ENCODE measurements at places on chromosomes 7 and 10.

- DNase-seq, result no peak
These were observed 50.6 kb upstream of the ZC3HAV1 start for GRCh38 chr7:139159900-139160675.

DNA sequence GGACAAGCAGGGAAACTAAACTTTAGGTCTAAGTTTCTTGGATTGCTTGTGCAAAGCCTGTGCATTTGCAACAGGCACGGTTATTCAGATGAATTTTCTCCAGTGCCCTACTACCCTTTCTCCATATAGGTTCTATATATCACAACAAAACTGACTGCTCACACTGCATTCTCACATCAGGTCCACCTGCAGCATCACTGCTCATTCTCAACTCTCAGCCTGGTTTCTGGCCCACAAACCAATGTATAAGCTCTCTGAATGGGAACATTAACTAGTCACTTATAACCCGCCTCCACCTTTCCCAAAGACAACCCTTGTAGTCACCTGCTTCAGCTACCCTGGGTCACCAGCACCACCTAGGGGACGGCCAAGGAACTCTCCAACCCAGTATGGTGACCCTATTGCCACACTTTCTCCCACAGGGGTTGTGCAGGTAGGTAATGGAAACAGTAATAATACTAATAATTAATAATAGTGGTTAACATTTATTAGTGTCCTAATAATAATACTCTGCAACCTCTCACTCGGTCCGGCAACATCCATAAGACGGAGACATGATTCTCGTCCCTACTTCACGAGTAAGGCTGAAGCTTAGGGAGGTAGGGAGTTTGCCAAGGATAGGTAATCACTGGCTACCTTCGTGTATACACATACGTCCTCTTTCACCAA, 97.3 kb downstream of the CLEC2L start:
- peak; percentile 48 for DNase-seq

DNA sequence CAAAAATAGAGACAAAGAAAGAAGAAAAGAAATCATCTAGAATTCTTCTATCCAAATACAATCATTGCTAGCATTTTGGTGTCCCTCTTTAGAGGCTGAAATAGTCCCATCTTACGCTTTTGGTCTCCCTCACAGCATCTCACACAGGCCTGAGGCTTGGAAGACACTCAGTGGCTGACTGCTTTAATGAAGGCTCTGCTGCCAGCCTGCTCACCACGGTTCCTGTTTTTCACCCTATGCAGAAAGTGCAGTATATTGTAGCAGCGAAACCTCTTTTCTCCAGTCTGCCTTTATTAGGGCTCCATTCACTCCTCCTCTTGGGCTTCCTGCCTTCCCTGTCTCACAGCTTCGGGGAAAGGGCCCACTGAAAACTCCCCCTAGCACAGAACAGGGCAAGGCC, 102.2 kb downstream of the JCAD start:
- no peak for DNase-seq

- peak; percentile 33 for DNase-seq
These were observed 41.8 kb upstream of the GJD4 start for GRCh38 chr10:35563261-35563891.

DNA sequence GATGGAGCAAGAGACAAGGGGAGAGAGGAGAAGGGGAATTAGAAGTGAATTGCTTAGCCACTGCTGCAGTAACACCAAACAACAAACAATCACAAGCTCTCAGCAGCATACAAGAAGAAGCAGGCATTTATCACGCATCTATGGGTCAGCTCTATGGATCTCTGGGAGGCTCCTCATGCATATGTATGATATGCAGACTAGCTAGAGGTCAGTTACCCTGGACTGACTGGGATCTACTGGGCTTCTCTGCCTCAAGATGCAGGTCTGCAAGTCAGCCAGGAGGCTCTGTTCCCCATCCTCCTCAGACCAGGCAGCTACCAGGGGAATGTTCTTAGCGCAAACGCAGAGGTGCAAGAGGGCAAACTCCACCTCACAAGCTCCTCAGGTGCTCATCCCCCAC, 64.7 kb upstream of the SEM1 start:
- DNase-seq, result no peak

GRCh38 chr10:57696641-57697040, 571.1 kb downstream of the IPMK start:
- DNase-seq, result no peak

DNA sequence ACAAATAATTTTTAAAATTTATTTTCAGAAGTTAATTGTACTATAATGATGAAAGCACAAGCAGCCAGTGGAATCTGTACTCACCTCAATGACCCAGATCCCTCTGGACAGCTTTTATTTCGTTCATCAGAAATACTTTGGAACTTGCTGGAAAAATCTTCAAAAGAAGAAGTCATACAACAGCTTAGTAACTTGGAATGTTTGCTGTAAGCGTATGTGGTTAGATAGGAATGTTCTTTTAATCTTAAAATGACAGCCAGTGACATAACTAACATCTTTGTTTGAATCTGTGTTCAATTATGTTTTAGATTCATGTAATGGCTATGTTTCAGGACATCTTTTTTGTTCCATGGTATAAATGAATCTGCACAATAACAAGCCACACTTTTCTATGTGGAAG, 26.8 kb downstream of the CFAP69 start:
- DNase-seq, result no peak

- DNase-seq, result no peak
These were observed 43.7 kb downstream of the FAM53B start for GRCh38 chr10:124700293-124701037.

GRCh38 chr7:138515001-138515528, 55.0 kb downstream of the TRIM24 start:
- no peak for DNase-seq

GRCh38 chr10:14578060-14578952, 196.4 kb downstream of the FAM107B start:
- no peak for DNase-seq

GRCh38 chr7:12746211-12746610, 58.8 kb downstream of the ARL4A start:
- no peak for DNase-seq

DNA sequence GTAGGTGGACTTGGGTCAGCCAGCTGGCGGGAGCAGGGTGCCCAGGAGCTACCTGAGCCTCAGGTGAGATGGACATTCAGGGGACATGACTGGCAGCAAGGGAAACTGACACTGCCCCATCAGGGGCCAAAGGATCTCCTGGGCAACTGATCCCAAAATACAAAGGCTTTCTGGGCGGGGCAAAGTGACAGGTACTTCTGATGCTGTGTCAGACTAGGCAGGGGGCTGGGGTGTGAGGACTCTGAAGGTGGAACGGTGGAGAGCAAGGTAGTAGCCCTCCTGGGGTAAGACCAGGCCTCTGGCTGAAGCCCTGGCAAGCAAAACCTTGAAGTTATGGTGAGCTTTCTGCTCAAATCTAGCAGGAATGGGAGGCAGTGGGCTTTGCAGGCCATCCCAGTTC, 4.4 kb downstream of the OPN4 start:
- no peak for DNase-seq

- DNase-seq, result no peak
These were observed 17.8 kb downstream of the ARHGAP22 start for GRCh38 chr10:48587101-48587500.

- no peak for DNase-seq
These were observed 289.6 kb downstream of the POM121L12 start for GRCh38 chr7:53325061-53325460.

- no peak for DNase-seq
These were observed 224.1 kb downstream of the SLC25A13 start for GRCh38 chr7:96097835-96098234.

GRCh38 chr7:112225006-112225405, 18.5 kb downstream of the ZNF277 start:
- no peak for DNase-seq

GRCh38 chr7:15995027-15995426, 308.5 kb upstream of the MEOX2 start:
- DNase-seq, result no peak

- no peak for DNase-seq
These were observed 18.5 kb downstream of the CSGALNACT2 start for GRCh38 chr10:43156590-43157341.

- DNase-seq, result no peak
These were observed 363.7 kb downstream of the ADRA2A start for GRCh38 chr10:111440501-111440900.

GRCh38 chr10:81027223-81027622, 489.5 kb downstream of the SH2D4B start:
- DNase-seq, result no peak

- DNase-seq, result no peak
These were observed 2.0 kb downstream of the GFRA1 start for GRCh38 chr10:116270771-116271592.

DNA sequence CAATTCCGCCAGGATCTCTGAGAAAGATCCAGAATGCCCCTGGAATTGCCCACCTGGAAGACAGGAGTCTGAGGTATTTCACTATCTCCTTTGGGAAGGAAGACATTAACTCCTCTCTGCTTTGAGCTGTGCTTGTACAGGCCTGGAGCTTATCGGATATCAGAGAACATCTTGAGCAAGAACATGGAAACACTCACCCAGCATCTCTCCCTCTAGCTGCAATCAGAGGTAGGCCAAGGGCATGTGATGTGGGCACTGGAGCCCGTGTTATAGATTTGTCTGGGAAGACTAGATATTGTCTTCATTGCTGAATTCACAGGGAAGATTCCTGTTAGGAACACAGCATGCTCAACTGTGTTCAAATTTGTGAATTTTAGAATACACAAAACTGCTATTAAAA, 233.9 kb downstream of the PHF14 start:
- no peak for DNase-seq

DNA sequence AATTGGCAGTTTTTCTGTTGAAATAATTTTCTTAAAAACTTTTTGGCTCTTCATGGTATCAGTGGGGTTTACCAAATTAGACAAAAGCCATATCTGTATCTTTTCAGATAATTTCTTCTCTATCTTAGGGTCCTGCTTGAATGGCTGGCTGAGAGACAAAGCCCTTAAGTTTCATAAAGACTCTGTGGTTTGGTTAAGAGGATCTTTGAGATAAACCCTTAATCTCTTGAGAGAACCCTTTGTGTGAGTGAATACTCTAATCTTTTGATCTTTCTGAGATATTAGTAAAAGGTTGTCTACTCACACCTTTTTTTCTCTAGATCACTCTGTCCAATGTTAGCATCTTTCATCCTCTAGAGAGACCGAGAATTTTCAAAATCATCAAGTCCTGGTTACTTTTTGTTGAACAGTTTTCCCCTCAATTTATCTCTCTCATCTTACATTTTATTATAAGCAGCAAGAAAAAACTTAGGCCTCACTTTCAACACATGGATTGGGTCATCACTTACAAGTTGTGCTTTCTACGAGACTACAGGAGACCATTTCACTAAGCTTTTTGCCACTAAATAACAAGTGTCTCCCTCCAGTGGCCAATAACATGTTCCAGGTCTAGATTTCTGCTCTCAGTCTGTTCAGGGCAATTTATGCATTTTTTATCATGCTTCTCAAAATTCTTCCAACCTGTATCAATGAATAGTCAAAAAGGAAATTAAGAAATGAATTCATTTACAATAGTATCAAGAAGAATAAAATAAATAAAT, 28.4 kb downstream of the DNAJC9 start:
- DNase-seq, result no peak

GRCh38 chr7:83882551-83882950, 233.6 kb upstream of the SEMA3E start:
- no peak for DNase-seq

DNA sequence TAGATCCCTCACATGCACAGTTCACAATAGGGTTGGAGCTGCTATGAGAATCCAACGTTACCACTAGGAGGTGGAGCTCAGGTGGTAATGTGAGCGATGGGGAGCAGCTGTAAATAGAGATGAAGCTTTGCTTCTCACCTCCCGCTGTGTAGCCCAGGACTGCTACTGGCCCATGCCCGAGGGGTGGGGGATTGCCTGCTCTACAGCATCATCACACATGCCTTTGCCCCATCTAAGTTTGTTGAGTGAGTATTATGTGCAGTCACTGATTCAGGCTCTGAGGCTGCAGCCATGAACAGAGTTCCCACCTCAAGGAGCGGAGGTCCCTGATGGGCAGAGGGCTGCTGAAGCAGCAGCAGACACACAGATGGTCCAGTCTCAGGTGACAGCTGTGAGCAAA, 94.1 kb downstream of the CHST15 start:
- DNase-seq, result no peak

DNA sequence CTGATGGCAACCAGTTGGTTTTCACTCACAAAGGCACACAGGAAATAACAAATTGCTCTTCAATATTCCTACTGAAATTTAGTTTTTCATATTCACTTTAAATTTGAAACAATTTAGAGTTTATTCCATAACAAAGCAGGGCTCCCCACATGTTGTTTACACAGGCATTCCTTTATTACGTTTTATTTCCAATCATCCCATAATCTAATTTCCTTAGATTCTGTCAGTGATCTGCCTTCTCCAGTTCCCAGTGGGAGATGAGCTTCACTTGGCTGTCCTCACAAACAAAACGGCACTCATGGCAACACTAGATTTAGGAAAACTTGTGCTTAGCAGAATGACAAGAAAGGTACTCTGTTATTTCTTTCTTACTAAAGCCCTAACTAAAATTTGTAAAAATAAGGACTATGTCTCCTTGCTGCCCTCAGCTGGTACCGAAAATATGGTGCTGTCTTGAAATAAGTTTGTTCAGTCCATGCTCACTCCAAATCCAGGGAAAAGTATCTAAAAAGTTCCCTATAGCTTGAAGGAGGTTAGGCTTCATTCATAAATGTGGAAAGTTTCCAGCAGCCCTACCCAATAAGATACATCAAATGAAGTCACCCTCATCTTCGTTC, 23.0 kb downstream of the PHYH start:
- DNase-seq, result no peak

DNA sequence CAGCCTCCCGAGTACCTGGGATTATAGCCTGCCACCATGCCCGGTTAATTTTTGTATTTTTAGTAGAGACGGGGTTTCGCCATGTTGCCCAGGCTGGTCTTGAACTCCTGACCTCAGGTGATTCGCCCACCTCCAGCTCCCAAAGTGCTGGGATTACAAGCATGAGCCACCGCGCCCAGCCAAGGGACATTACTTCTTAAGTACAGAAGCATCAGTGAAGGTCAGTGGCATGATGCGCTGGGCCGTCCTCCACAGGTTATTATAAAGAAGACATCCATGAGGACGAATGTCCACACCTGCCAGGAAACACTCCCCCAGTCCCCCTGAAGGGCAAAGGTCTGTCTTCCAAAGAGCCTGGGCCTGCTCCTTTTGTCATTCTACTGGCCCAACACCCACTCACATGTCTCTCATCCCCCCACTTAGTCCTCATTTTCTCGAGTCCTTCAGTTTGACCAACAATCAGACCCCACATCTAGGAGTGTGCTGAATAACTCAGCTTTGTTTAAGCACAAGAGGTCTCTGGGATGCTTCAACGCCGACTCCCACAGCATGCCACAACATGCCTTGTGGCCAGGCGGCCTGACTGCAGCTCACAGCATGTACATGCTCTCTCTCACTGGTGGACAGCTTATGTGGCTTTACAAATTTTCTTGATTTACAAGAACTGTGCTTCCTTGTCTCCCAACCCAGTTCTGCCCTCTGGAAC, 73.0 kb downstream of the CTBP2 start:
- no peak for DNase-seq
